ENCODE measurements at places on chromosomes 3 and 15. TPM values are rescaled to one million over a fixed set of nuclear protein-coding genes. Genes with fewer than 3 reads are reported as not detected.

DNA sequence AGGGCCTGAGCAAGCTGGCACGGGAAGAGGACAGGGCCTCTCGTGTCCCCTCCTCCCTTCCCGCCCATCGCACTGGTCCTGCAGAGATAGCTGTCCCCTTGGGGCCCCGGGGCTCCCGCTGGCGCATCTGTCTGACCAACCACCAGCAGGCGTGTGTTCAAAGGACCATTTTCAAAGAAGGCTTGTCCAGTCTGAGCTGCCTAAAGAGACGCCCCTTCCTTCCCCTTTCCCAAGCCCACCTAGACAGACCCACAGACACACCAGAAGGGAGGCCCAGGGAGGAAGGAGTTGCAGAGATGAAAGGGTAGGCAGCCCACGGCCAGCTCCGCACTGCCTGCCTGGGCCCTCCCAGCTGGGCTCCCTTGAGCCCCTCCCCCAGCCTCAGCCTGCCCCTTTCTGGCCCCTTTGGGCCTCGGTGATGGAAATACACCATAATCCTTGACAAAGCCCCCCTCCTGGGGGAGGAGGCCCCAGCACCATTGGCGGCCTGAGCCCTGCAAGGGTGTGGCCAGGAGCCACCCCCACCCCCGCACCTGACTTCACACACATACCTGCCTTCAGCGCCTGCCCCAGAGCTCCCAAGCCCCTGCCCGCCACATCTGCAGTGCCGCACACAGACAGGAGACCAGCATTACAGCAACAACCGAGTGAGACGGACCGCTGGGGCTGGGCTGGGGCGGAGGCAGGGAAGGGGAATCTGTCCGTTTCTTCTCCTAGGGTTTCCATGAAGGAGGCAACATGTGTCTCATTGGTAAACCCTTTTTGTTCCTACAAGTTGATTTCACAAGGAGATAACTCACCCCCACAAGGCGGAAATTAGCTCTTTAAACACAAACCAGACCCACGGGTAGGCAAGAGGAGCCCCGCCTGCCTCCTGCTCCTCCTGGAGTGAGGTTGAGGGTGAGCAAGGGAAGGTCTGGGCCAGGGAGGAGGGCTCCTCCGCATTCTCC, at the start of gene STRA6:
Gene STRA6, minus strand, starts transcription at position 336 of the 950 bp plus-strand sequence. CDS start 520 bp downstream, outside the sequence.
- no peak for DNase-seq

The DAZL gene
- not detected for total RNA-seq

GRCh38 chr3:78277801-78278200, 1237.9 kb downstream of the ROBO2 start:
- no peak for DNase-seq

DNA sequence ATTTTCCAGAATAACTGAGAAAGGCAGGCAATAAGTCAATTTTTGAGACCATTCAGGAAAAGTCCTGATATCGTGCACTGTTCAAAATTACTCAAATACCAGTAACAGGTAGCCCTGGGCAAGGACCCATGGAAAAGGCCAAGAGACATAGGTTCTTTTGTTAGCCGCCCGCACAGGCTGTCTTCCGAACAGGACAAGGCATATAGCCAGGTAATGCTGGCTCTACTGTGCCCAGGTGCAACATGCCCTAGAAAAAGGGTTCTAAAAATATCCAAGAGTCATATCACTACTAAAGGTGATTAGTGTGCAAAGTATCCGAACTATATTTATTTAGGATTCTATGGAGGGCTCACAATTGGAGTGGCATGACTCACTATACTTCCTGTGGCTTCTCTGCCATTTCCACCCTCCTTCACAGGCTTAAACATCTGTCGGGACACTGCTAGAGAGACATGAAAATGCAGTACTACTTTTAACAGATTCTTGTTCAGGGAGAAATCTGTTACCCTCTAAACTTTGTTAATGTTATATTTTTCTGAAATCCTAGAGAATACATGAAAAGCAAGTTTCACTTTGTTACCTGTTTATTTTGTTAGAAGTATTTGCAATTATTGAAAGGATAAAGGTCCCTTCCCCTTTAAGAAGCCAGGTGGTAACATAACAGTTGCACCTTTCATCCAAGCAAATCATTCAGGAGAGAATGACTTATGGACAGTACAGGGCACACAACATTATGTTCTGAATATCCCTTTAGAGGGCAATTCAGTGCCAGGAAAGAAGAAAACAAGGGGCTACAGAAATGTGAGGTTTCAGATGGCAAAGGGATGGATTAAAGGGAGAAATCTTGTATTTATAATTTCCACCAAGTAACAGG, 293.3 kb upstream of the THBS1 start:
- no peak for DNase-seq

DNA sequence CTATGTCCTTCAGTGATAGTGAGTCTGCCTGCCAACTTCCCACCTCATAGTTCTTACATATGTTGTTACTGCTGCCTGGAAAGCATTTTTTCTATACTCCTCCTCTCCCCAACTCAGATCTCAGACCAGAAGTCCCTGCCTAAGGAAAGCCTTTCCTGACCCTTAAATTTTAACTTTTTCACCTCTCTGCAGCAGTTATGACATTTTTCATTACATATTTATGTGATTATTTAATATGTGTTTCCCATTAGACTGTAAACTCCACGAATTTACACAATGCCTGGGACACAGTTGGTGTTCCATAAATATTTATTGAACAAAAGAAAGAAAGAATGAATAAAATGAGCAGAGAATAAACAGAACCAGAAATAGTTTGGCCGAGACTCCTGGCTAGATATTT, 125.5 kb downstream of the MITF start:
- DNase-seq = no peak

The BTLA gene
- under 0.01 TPM for total RNA-seq

DNA sequence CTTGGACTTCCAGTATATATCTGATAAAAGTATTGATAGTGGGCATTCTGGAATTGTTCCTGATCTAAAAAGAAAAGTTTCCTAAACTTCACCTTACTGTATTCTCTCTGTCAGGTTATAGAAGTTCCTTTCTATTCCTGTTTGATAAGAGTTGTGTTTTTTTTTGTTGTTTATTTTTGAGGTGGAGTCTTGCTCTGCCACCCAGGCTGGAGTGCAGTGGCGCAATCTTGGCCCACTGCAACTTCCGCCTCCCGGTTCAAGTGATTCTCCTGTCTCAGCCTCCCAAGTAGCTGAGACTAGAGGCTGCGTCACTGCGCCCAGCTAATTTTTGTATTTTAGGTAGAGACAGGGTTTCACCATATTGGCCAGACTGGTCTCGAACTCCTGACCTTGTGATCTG, 13.1 kb downstream of the BLM start:
- no peak for DNase-seq

- DNase-seq = no peak
Observed at GRCh38 chr3:34175636-34176176, 377.3 kb downstream of the PDCD6IP start.

DNA sequence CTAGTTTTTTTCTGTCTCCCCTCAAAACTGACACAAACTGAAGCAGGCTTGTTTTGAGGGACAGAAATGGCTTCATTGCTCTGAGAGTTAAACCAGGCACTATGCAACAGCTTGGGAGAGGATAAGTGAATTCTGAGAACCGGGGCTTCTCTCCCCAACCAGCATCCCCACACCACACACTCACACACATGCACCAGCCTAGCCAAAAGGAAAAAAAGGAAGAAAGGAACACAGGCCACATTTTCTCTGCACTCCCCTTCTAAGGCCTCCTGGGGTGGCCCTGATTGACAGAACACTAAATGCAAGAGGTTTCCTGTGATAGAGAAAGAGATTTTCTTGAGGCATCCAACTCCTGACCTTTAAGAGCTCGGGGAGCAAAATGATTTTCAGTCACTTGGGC, 177.5 kb downstream of the TLE3 start:
- DNase-seq = no peak

GRCh38 chr15:77042955-77043920, 27.7 kb downstream of the TSPAN3 start:
- DNase-seq = no peak

- DNase-seq = no peak
Observed at GRCh38 chr3:68424796-68425460, 507.4 kb downstream of the TAFA4 start.

The XRN1 gene
- 61.1 TPM for total RNA-seq

The VEPH1 gene
- total RNA-seq = 13.0 TPM

DNA sequence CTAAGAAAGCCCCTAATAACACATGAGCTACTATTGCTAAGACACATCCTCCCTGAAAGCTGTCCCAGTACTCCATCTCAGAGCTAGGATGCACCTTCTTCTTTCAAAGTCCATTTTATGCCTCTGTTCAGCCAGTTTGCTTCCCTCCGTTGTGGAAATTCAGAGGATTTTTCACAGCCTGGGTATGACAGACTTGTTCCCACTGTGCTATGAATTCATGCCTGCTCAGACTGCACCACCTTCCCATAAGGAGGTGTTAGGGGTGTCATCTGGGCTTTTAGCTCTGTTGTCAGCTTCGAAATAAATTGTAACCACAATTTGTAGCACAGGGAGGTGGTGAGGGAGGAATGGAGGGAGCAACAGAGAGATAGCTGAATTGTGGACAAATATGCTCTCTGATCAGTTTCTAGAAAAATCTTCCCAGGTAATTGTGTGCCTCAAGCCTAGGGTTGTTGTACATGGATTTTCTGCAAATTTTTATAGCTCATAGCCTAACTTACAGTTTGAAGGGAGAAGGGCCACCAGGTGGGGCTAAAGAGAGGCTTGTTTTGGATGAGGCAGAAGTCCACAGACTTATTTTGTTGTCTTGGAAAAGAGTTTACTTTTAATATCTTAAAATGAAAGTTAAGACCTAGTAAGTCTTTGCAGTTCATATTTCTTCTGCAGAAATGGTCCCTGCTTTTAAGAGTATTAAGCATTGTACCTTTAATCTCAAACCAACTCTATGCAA, 462.0 kb downstream of the PDCD6IP start:
- DNase-seq = no peak

- no peak for DNase-seq
Observed at GRCh38 chr3:54434756-54435155, 312.4 kb downstream of the CACNA2D3 start.

GRCh38 chr3:37984051-37984450, 6.5 kb upstream of the VILL start:
- DNase-seq = no peak
